NB4 (cell line): ENCODE measurements at places on chromosomes 2 and 18.

GRCh38 chr2:239138610-239139009 is 262.2 kb downstream of the HDAC4 start:
- no peak for DNase-seq

GRCh38 chr18:574149-574860 is 5.9 kb upstream of the CETN1 start:
- DNase-seq: no peak

DNA sequence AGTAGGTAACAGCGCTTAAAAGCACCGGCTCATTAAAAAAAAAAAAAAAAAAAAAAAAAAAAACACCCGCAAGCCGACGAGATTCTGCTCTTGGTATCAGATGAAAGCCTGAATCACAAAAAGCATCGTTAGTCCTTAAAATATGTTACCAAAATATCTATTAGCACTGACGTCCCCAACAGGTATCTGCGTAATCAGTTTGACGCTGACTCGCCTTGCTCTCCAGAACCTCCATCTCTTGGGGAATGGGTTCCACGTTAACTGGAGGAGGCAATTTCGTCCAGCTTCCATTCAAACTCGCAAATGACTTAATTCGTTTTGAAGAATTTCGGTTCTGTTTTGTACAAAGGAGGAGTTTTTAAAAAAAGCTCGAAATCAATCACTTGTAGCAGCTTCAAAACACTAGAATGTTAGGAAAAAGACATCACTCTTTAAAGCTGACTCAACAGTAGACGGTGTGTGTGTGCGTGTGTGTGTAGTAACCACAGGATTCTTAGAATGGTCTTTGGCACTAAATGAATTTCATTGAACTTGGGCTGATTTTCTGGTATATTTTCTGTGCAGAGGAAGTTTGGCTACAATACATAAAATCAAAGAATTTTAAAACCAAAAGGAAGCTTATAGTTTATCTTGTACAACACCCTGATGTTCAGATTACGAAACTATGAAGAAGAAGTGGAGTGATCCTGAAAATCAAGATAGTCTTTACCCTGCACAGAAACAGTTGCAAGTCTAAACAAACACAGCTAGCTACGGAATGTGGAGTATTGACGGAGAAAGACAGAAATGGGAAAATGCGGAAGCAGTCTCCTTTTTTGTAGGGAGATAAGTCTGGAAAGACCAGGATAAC is 1.1 kb upstream of the PGAP1 start:
- DNase-seq: peak; percentile 55

DNA sequence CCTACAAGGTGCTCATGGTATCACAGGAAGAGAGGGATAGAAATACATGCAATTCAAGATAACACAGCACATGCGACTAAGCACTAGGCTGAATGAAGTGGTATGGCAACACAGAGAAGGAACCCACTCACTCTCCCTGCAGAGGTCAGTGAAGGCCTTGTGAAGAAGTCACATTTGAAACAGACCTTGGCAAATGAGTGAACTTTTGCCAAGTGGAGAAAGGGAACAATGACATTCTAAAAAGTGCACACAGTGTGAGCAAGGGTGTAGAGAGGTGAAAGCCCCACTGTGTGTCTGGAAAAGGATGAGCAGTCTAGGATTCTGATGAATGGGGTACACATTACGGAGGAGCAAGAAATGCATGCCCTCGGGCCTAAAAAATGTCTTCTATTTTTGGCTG is 23.3 kb downstream of the KLF7 start:
- peak; percentile 82 for DNase-seq

DNA sequence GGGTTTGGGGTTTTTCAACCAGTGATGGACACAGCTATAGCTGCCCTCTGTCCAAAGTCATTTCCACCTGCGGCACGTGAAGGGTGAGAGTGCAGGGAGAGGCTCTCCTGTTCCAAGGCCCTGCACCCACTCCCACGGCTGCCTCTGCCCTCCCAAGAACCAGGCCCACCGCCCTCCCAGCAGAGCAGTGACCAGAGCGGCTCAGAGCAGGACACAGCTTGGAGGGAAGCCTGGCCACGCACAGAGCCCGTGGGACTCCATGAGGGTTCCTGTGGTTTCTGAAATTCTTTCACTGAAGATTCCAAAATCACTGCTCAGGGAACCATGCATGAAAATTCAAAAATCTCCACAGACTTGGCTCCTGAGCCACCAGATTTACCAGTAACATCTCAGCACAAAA is 67.3 kb upstream of the SALL3 start:
- DNase-seq: no peak

- no peak for DNase-seq
Observed at GRCh38 chr2:239440511-239440959, 39.7 kb upstream of the HDAC4 start.

- DNase-seq: peak; percentile 91
Observed at GRCh38 chr2:230643576-230644291, 68.9 kb upstream of the CAB39 start.

DNA sequence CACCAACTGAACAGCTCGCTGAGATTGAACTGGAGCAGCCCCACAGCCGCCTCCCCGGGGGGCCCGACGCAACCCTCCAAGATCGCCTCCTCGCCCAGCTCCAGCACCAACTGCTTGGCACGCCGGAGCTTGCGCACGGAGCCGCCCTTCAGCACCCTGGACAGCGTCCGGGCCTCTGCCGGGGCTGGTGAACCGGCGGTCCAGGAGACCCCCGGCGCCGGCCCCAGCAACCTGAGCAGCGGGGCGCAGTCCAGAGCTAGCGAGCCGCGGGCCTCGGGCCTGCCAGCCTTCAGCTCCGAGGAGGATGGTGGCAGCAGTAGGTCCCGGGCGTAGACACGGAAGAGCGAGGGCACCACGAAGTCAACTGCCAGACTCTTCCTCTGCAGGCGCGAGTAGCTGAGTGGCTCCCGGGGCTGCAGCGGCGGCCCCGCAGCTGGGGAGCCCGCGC is 1.2 kb downstream of the ALK start:
- DNase-seq: peak; percentile 33

- no peak for DNase-seq
Observed at GRCh38 chr2:70975237-70975636, 3.2 kb upstream of the ANKRD53 start.
